Smooth muscle cell of the umbilical artery (primary cell): ENCODE measurements at places on chromosomes 12 and 14. TPM values are rescaled to one million over a fixed set of nuclear protein-coding genes. Genes with fewer than 3 reads are reported as not detected.

Gene PMEL
- 1.1 TPM in 1 of 2 replicates, not detected in the other for total RNA-seq

Gene FSCB
- under 0.01 and 0.14 TPM in 2 replicates for total RNA-seq

Gene BCL7A
- 5.0 and 9.8 TPM in 2 replicates for total RNA-seq

Gene MYG1
- total RNA-seq = 27.6 and 31.7 TPM in 2 replicates

Gene RERG
- 0.14 and 0.30 TPM in 2 replicates for total RNA-seq

Gene OTUB2
- 1.5 and 2.6 TPM in 2 replicates for total RNA-seq

Gene IRAK3
- total RNA-seq = 3.6 and 11.6 TPM in 2 replicates

Gene ATN1
- 20.2 and 26.3 TPM in 2 replicates for total RNA-seq

Gene ITPK1
- 9.8 and 37.6 TPM in 2 replicates for total RNA-seq

Gene DNAJC22
- 0.83 and 1.2 TPM in 2 replicates for total RNA-seq

Gene TAS2R20
- 3.9 and 6.6 TPM in 2 replicates for total RNA-seq

Gene IFT43
- 22.6 and 34.1 TPM in 2 replicates for total RNA-seq

Gene MIA2
- 20.2 and 25.2 TPM in 2 replicates for total RNA-seq

Gene CLEC6A
- not detected in 2 replicates for total RNA-seq

Gene SOS2
- 22.1 and 22.9 TPM in 2 replicates for total RNA-seq

Gene CCER1
- not detected in 2 replicates for total RNA-seq

Gene ANGEL1
- 9.5 and 13.5 TPM in 2 replicates for total RNA-seq

Gene B4GALNT3
- 0.23 TPM in 1 of 2 replicates, not detected in the other for total RNA-seq

Gene MARS1
- 169 and 173 TPM in 2 replicates for total RNA-seq

Gene TM9SF1
- 90.6 and 92.9 TPM in 2 replicates for total RNA-seq

Gene PCK2
- 26.7 TPM in 2 replicates for total RNA-seq

Gene KCNH3
- total RNA-seq = under 0.01 and 0.14 TPM in 2 replicates

Gene ARG2
- total RNA-seq = 4.6 and 4.8 TPM in 2 replicates

Gene KIF5A
- 0.59 and 1.6 TPM in 2 replicates for total RNA-seq

Gene ARMH4
- total RNA-seq = 11.3 and 13.5 TPM in 2 replicates

Gene FGF6
- not detected in 2 replicates for total RNA-seq

Gene TAS2R31
- 6.8 and 10.9 TPM in 2 replicates for total RNA-seq

Gene DLK1
- total RNA-seq = under 0.01 TPM in 1 of 2 replicates, not detected in the other

Gene PRB2
- total RNA-seq = not detected in 2 replicates

Gene SSTR1
- total RNA-seq = 7.7 and 21.8 TPM in 2 replicates

Gene GLS2
- total RNA-seq = 0.18 TPM in 1 of 2 replicates, not detected in the other

Gene MANSC4
- total RNA-seq = 0.89 TPM in 1 of 2 replicates, not detected in the other

Gene GARIN6
- total RNA-seq = not detected in 2 replicates

Gene KRT7
- 1.8 and 2.1 TPM in 2 replicates for total RNA-seq

Gene TMEM132C
- total RNA-seq = not detected in 2 replicates

Gene SERPINA3
- 4.6 and 38.6 TPM in 2 replicates for total RNA-seq

Gene INSM2
- total RNA-seq = not detected in 2 replicates

Gene SLC8A3
- total RNA-seq = 0.65 and 0.89 TPM in 2 replicates

Gene CPNE8
- 2.4 and 3.6 TPM in 2 replicates for total RNA-seq

Gene RAB15
- total RNA-seq = 1.8 and 3.6 TPM in 2 replicates

Gene CABP1
- total RNA-seq = 4.2 and 7.2 TPM in 2 replicates

Gene CLEC2A
- not detected in 2 replicates for total RNA-seq
